ENCODE measurements at places on chromosomes 12 and 14.

DNA sequence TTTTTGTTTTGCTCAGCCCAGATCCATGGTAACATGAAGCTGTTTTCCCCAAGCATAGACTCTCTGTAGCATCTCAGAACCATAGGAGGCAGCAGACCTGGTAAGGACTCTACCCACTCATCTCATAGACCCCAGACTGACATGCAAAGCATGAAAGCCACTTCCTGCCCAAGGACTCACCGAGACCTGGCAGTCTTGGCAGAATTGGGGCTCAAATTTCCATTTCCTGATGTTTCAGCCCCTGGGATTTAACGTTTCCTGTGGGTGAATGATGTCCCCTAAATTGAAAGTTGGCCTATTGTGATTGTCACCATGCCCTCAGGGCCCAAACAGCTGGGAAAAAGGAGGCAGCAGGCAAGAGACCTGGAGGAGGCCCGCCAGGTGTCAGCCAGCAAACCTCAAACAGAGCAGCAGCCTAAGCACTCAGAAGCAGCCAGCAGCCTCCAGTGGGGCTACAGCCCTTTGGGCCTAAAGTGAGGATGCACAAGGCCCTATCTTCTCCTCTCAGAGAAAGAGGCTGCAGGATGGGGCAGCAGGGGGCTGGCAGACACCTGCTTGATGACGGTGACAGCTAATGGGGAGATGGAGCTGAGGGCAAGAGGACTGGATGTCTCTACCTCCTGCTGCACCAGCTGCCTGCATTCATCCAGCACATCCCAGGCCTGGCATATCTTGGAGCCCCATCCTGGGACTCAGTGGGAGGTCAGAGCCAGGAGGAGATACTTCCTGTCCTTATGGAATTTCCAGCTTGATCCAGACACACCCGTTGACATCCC lies 8.5 kb downstream of the KRT85 start:
- peak; percentile 66 for DNase-seq

DNA sequence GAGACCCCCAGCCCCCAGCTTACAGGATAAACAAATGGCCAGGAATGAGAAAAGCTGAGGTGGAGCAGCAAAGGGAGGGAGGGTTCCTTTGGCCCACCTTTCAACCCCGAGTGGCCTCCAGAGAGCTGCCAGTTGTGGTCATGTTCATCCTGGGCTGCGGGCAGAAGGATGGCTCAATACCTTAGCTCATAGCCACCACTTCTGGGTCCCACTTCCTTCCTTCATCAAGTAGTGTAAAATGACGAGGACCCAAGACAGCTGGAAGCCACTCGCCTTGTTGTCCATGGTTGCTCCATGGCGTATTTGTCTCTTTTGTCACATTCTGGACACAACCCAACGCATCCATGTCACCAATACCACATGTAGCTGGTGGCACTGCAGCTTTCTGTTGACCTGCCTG lies 24.2 kb downstream of the CRACR2A start:
- DNase-seq: no peak

DNA sequence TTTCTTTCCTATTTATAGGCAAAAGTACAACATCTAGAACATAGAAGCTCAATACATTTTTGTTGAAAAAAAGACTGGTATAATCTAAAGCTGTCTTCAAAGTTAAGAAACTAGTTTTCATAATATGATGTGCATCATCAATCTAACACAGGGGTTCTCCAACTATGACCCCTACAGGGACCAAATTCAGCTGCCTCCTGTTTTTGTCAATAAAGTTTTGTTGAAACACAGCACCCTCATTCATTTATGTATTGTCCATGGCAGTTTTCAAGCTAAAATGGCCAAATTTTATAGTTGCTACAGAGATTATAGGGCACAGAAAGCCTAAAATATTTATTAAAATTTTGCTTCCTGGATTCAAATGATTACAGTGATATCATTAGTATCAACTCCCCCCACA lies 452.9 kb downstream of the CCER1 start:
- DNase-seq: no peak

- no peak for DNase-seq
Observed at GRCh38 chr14:24064091-24064795, 7.1 kb upstream of the CPNE6 start.

- no peak for DNase-seq
Observed at GRCh38 chr12:125069616-125070015, 4.4 kb downstream of the AACS start.

- DNase-seq: no peak
Observed at GRCh38 chr14:20732477-20732876, 13.2 kb upstream of the EDDM3A start.

- no peak for DNase-seq
Observed at GRCh38 chr14:77185093-77185465, 3.5 kb downstream of the TMEM63C start.

DNA sequence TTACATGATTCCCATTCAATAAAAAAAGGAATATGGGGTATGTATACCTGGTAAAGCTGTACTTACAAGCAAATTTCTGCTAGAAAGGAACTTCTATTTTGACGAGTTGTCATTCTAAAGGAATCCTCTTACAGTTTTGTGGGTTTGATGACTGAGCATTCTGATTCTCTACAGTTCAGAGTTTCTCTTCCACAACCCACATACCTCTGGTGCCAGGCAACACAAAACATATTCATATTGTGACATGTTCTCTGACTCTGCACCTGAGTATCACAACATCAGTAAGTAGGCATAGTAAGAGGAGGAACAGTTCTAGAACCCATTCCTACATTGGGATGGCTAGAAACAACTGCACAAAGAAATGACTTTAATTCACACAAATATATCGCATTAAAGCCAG lies 636.6 kb downstream of the MED13L start:
- DNase-seq: no peak

DNA sequence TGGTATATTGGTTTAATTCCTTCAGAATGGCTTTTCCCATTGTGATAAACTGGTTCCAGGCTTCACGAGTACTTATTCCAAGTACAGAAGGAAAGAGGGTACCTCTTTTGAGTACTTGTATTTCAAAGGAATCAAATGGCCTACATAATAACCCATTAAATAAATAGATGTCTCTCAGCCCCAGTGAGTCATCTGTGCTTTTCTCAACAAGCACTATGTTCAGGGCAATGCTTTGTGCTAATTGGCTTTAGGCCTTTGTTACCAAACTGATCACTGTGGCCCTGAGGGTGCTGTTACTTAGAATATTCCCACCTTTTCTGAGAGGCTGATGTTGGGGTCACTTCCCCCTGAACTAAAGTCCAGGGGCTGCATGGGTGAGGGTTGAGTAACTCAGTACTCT lies 107.1 kb downstream of the LRRK2 start:
- no peak for DNase-seq

GRCh38 chr12:28158353-28158752 lies 31.9 kb upstream of the CCDC91 start:
- no peak for DNase-seq

DNA sequence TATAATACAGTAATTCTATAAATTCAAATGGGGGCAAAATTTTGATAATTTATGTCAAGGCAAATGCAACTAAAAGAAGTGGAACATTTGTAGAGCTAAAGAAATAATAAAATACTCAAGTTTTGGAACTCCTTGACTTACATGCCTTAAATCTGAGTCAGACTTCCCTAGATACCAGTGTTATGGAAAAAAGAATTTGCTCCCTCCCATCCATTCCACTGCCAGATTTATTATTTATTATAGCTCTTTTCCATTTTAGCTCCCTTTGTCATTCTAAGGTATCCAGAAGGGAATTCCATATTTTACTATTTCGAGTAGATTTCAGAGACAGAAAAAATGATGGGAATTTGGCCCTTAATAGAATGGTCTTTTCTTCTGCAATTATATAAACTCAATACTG lies 44.0 kb downstream of the RHOJ start:
- no peak for DNase-seq

DNA sequence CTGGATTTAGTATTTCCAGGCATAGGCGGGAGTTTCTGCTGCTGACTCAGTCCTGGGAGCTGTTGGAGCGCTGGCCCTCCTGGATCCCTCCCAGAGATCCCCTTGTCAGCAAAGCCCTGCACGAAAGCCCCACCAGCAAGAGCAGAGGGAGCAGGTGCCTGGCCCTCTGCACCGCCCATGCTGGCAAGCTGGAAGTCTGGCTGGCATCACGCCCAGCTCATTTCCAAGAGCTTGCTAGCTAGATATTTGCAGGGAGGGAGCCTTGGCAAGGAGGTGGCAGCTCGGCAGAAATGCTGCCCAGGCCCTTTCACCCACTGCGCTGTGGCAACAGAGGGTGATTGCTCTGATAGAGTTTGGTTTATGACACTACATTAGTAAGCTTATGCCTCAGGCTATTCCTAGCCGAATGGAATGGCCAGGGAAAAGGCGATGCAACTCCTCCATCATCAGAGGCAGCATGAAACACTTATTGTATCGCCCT lies 193.9 kb downstream of the EMP1 start:
- DNase-seq: no peak

- DNase-seq: no peak
Observed at GRCh38 chr12:96522690-96523089, 33.3 kb downstream of the CFAP54 start.

- DNase-seq: no peak
Observed at GRCh38 chr14:35235840-35236239, 56.3 kb upstream of the PSMA6 start.

DNA sequence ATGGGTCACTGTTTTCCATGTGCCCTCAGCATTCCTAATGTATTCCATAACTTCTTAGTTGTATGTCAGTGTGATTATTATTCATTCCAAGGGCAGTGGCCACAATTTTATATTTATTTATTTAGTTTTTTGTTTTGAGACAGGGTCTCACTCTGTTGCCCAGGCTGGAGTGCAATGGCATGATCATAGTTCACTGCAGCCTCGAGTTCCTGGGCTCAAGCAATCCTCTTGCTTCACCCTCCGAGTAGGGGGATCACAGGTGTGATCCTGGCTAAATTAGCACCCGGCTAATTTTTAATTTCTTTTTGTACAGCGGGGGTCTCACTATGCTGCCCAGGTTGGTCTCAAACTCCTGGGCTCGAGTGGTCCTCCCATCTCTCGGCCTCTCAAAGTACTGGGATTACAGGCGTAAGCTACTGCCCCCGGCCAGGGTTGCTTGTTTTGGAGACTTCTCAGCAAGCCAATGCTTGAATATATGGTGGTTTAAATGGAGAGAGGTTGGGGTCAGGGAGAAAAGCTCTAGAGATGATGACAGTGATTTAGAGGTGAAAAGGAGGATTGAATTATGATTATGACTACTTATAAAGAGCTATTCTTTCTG lies 7.6 kb downstream of the GPRC5A start:
- DNase-seq: no peak

DNA sequence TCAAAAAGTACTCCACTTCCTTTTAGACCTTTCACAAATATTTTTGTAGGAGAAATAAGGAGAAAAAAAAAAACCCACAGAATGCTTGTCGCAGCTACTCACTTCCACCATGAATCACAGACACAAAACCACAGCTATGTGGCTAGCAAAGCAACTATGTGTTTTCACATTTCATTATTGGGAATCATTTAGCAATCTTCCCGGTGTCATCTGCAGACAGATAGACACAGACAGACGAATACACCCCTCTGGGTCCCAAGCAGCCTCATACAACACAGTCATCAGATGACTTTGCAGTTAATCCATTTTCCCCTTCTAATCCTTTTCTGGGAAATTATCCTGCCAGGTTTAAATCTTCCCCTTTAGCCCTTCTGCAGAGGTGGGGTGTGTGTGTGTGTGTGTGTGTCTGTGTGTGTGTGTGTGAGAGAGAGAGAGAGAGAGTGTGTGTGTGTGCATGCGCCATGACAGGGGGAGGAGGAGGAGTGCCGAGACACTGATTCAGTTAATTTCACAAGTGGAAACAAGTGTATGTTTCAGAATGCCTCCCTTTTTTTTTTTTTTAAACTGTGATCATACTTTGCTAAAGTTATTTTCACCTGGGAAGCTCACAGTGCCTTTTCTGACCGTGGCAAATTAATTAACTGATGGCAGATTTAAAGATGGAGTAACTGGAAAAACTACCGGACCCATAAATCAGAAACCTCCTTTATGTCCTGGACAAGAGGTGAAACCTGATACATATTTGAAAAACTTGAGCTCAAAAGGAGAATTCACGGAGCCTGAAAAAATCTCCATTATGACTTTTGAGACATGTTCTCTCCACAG lies 39.9 kb downstream of the LTBP2 start:
- DNase-seq: no peak

GRCh38 chr12:110627500-110628195 lies 13.7 kb downstream of the TCTN1 start:
- DNase-seq: no peak

- DNase-seq: no peak
Observed at GRCh38 chr12:112533528-112533927, 114.8 kb downstream of the PTPN11 start.

DNA sequence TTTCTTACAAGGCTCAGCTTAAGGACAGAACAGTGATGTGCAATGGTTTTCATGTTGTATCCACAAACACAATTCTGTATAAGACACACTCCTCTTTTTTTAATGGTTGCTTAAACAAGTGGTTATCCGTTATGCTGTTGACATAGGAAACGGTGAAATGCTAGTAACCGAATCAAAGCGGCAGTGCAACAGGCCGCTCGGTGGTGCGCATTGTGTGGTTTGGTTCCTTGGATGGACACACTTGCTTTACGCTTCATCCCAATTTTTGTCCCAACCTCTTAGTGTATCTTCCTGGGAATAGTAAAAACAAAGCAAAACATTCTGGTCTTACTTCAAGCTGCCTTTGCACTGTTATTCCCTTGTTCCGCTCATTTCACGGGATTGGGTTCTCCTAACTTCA lies 650 bp upstream of the PTGER2 start:
- DNase-seq: no peak

- DNase-seq: no peak
Observed at GRCh38 chr14:54739514-54739913, 163.1 kb downstream of the GCH1 start.

- no peak for DNase-seq
Observed at GRCh38 chr14:75609116-75609515, 30.7 kb downstream of the FLVCR2 start.

- no peak for DNase-seq
Observed at GRCh38 chr12:19847294-19848059, 408.2 kb downstream of the AEBP2 start.

GRCh38 chr12:96103067-96103644 lies 67.8 kb upstream of the LTA4H start:
- DNase-seq: no peak

GRCh38 chr12:113831016-113831415 lies 135.1 kb downstream of the RBM19 start:
- no peak for DNase-seq

GRCh38 chr12:28535216-28535615 lies 345.0 kb downstream of the CCDC91 start:
- no peak for DNase-seq

DNA sequence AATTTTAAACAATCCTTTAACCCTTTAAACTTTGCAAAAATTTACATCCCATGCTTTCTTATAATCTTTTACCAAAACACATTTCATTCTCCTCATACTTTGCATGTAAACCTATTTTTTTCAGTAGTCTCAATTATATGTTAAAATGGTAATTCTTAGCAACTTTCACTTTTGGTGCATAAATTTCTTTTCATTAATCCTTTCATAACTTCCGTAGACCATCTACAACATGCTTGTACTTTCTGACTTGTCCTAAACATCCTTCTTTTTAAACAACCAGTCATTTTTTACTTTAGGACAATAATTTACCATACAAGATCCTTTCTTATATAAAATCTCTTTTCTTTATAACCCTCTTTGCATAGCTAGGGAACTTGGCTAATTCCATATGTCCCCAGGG lies 19.5 kb downstream of the CCDC91 start:
- no peak for DNase-seq

All from GM18507 (cell line).